Stimulated activated CD8-positive, alpha-beta memory T cell treated with anti-CD3 and anti-CD28 coated beads, Interleukin-15, amount 100 ng/mL, for 4 hours (primary cell): ENCODE measurements at places on chromosomes 3 and 15.

DNA sequence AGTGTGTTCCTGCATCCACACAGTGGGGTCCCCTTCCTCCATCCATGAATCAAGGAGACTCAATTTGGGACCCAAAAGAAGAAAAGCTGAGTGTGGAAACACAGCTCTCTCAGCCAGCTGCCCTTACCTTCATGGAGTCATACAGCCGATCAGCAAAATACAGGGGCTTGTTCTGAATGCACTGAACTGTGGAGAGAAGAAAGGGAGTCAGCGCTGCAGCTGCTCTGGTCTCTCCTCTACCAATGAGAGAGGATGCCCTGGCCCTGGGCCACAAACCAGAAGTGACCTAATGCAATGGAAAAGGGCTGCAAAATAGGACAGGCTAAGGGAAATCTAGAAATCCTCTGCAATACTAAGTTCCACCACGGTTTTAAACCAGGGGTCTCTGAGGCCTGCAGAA, 46.7 kb downstream of the ANXA2 start:
- no peak for DNase-seq

- no peak for DNase-seq
Observed at GRCh38 chr3:28151608-28152228, 89.7 kb upstream of the CMC1 start.

DNA sequence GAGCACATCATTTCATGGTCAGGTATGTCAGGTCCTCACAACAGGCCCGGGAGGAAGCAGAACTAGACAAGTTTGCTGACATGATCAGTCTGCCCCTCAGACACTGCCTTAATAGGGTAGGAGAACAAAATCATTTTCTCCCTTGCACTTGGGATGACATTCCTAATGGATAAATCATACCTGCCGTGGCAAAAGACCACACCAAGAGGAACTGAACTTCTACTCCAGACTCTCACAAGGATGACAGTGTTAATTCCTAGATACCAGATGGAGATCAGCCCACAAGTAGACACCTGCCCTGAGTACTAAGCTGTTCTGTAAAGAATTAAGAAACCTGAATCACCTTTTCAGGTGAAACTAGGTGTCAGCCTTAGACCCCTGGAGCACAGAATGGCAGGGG, 19.5 kb downstream of the SIAH2 start:
- no peak for DNase-seq

DNA sequence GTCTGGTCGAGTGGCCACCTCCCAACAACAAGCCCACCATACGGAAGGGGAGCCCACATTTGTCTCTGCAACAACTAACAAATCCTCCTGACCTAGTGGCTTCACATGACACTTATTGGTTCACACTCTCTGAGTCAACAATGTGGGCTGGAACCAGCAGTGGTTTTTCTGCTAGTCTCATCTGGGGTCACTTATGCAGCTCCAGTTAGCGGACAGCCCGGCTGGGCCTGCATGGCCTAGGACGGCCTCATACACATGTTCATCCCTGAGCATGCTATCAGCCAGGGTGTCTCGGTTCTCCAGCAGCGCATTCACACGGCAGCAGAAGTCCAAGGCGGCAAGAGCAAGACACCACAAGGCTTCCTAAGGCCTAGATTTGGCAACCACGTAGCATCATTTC, 281.7 kb downstream of the XXYLT1 start:
- DNase-seq: no peak

- no peak for DNase-seq
Observed at GRCh38 chr3:196694941-196695848, 16.9 kb downstream of the CEP19 start.

- no peak for DNase-seq
Observed at GRCh38 chr3:169494982-169495381, 168.5 kb downstream of the MECOM start.

DNA sequence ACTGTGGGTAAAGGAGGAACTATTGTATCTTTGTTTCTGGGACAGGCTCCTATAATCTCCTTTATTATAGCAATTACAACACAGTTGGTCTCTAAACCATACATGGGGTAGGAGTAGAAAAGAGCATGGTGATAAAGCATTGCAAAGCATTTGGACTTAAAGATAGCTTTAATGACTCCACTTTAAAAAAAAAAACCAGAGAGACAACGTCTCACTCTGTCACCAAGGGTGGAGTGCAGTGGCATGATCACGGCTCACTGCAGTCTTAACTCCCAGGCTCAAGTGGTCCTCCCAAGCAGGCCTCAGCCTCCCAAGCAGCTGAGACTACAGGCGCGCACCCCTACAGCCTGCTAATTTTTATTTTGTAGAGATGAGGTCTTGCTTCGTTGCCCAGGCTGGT, 68.2 kb downstream of the DENND4A start:
- DNase-seq: no peak

DNA sequence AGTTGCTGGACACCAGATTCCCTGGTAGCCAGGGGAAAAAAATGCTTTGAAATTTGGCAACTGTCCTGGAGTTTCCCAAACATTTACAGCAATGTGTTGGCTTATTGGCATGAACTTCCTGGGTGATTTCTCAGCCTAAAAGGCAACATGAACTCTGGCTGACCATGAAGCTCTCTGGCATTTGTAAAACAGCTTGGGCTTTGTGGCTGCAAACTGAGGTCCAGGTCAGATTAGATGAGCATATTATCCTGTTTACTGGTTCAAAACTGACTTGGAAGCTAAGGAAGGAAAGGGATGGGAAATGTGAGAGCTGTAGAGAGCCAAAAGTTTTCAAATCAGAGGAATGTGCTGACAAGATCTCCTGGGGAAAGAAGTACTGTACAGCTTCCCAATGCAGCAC, 139.0 kb downstream of the P3H2 start:
- DNase-seq: no peak

GRCh38 chr15:86854176-86854575, 774.5 kb downstream of the AGBL1 start:
- DNase-seq: no peak

GRCh38 chr3:24601066-24601939, 106.7 kb upstream of the THRB start:
- no peak for DNase-seq

DNA sequence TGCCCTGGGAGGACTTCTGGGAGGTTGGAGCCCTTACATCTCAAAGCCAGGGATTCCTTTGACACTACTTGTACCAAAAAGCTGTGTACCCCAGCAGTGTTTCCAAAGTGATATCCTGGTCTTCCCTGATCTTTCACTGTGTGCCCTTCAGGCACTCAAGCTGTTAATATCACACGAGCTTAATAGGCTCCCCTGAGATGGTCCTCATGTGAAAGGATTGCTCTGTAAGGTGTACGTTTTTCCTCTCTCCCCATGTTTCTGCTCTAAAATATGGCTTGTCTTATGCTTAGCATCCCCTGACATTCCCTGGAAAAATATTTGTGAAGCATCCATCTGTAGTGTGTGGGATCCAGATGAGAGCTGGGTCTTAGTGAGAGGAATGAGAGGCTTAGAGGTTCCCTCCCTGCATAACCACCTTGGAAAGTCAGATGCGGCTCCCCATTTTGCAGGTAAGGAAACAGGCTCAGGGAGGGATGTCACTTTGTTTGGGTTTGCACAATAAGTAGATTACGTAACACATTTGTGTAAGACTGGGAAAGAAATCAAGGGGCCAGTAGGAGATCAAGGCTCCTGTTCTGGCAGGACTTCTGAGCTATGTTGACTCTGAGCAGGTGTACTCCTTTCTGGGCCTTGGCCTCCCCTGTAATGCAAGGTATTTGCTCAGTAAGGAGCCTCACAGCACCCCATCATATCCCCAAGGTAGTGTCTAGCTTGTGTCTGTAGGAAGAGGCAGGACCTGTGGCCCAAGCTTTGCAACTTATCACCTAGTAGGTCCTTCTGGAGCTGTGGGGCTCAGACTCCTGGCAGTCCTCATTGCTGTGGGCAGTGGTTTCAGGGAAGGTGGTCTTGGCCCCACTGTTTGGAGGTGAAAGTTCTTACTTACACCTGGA, 667 bp upstream of the ACOX2 start:
- no peak for DNase-seq

GRCh38 chr3:196553551-196553950, 14.8 kb downstream of the WDR53 start:
- DNase-seq: no peak

GRCh38 chr15:83766339-83766738, 112.4 kb downstream of the ADAMTSL3 start:
- no peak for DNase-seq

DNA sequence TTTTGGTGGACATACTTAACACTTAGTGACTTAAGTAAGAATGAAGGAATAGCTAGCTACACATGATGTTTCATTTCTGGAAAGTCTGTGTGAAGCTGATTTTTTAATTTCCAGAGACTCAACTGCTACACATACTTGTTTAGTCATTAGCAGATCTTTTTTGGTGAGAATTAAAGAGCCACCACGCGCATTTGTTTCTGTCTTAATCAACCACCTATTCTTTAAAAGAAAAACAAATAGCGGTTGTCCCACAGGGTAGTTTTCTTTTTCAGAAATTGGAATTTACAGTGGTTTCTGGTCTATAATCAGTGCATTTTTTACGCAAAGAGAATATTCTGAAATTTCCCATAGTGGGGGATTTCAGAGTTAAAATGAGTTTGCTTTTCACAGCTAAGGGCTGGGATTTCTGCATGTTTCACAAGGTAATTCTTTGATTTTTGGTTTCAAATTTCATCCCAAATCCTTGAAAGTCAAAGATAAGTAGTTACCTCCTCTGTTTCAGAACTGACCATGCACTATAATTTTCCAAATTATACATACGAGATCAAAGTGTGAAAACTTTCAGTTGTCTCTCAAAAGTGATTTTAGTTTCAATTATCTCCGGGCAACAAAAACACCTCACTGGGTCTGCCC, 631.0 kb upstream of the GRM7 start:
- DNase-seq: no peak

DNA sequence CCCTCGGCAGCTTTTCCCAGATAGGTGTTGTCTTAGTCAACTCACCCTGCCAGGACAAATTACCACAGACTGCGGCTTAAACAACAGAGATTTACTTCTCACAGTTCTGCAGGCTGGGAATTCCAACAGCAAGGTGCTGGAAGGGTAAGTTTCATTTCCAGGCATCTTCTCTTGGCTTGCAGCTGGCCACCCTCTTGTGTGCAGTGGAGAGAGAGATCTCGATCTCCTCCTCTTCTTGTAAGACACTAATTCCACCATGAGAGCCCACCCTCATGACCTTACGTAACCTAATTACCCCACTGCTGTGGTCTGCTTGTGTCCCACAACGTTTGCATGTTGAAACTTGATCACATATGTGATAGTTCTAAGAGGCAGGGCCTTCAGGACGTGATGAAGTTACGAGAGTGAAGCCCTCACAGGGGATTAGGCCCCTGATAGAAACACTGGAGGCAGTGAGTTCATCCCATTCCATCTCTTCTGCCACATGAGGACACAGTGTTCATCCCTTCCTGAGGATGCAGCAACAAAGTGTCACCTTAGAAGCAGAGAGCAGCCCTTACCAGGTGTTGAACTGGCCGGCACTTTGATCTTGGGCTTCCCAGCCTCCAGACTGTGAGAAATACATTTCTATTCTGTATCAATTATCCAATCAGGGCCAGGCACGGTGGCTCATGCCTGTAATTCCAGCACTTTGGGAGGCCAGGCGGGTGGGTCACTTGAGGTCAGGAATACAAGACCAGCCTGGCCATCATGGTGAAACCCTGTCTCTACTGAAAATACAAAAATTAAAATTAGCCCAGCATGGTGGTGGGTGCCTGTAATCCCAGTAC, 247.7 kb downstream of the PLCL2 start:
- DNase-seq: no peak

- DNase-seq: no peak
Observed at GRCh38 chr3:182490596-182491491, 302.5 kb upstream of the ATP11B start.

GRCh38 chr15:99708563-99708962, 24.7 kb downstream of the LYSMD4 start:
- no peak for DNase-seq

DNA sequence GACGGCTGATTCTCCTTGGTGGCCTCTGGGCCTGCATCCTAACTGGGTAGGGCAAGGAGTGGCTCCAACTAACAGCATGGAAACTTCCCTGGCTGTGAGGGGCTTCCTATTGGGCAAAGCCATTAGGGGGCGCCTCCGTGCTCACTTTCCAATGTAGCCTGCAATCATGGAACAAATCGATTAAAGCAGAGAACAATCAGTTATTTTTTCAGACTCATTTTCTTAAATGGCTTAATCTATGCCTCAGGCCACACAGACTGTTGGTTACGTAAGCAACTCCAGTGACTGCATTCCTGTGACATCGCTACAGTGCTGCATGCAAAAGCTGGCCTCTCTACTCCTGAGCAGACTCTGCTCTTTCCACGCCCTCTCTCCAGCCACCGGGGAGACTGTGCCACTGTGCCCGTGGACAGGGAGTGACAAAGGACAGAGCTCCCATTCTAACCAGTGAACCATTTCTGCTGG, 278.9 kb downstream of the KLF13 start:
- no peak for DNase-seq

DNA sequence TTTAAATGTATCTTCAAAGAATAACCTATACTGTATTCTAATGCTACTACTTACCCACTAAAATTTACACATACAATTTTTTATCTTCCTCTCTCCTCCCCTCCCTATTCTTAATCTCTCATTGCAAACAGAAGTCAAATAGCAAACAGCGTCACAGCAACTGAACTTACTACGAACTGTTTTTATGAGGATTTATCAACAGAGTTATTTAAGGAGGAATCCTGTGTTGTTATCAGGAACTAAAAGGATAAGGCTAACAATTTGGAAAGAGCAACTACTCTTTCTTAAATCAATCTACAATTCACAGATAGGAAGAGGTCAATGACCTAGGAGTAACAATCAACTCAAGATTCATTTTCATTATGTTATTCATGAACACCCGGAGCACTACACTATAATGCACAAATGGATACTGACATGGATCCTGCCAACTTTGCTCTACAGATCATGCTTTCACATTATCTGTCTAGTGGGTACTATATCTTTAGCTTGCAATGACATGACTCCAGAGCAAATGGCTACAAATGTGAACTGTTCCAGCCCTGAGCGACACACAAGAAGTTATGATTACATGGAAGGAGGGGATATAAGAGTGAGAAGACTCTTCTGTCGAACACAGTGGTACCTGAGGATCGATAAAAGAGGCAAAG, 984 bp downstream of the FGF7 start:
- DNase-seq: no peak

GRCh38 chr3:126548556-126549466, 9.9 kb downstream of the C3orf22 start:
- no peak for DNase-seq

DNA sequence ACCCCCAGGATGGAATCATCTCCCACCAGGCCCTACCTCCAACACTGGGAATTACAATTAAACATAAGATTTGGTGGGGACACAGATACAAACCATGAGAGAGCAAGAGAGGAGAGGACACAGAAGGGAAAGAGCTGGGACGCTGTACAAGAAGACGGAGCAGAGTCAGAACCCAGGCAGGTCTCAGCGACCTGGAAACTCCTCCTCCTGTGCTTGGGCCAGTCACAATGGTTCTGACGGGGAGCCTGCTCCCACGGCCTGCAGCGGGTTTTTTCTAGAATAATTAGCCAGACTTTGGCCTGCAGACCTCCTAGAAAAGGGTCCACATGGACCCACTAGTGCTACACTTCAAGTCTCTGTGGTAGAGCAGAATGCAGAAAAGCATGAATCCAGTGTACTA, 5.6 kb downstream of the SLC12A8 start:
- no peak for DNase-seq

- DNase-seq: no peak
Observed at GRCh38 chr3:14538451-14539088, 1.6 kb downstream of the GRIP2 start.
